ENCODE measurements at places on chromosomes 1 and 21.

DNA sequence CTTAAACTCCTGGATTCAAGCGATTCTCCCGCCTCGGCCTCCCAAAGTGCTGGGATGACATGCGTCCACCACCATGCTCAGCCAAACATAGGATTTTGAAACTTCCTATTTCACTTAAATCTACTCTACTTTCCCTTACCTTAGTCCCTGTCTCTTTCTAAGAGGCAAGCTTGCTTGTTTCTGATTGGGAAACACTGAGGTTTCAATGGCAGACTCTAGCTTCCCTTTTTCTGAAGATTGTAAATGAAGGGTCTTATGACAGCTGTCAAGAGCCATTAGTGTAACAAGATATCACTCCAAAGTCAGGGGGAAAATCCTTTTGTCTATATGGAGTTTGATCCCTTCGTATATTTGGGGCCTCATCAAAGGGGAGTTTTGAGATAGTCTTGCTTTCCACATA is 23.5 kb upstream of the LMO4 start:
- no peak for DNase-seq

- DNase-seq: no peak
Observed at GRCh38 chr1:6594977-6595740, 7.5 kb downstream of the KLHL21 start.

DNA sequence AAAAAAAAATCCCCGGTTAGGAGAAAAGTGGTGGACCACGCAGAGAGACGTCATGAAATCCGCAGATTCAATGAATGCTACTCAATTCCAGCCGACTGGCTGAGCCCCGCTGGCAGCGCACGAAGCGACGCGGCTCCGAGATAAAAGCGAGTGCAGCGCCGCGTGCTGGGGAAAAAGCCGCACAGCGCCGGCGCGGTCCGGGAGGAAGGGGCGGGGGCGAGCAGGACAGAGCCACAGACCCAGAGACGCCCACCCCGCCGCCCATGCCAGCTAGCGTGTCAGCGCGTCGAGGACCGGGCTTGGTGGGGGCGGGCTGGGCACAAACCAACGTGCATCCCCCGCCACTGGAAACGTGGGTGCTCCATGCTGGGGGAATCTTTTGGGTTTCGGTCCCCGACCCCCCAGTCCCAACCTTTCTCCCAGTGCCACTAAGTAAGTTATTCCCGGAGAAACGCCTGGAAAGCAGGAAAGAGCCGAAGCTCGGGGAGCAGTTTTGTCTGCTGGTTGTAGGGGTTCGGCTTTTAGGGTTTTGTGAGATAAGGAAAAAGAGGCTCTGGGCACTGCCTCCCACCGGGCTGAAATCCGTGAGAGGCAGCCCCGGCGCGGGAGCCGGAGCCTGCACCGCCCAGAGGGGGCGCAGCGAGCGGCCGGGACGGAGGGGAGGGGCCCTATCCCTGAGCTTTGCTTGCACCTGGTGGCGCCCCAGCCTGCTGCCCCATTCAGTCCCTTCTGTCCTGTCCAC is at the start of gene KCNJ6:
KCNJ6 (minus strand) TSS at position 148 of the 742 bp plus-strand sequence. CDS start 75,775 bp downstream, outside the sequence.
- DNase-seq: peak; percentile 21

GRCh38 chr1:62687903-62688686 is at the start of gene DOCK7:
Gene DOCK7, minus strand, starts transcription at chr1:62688386. Its CDS starts 122 bp downstream, at chr1:62688264.
- peak; percentile 64 for DNase-seq

GRCh38 chr21:31005019-31005418 is 33.3 kb downstream of the KRTAP19-8 start:
- DNase-seq: no peak

- peak; percentile 86 for DNase-seq
Observed at GRCh38 chr1:204398197-204399125, 13.2 kb downstream of the PPP1R15B start.

GRCh38 chr1:30305519-30305918 is 417.9 kb downstream of the MATN1 start:
- DNase-seq: no peak

DNA sequence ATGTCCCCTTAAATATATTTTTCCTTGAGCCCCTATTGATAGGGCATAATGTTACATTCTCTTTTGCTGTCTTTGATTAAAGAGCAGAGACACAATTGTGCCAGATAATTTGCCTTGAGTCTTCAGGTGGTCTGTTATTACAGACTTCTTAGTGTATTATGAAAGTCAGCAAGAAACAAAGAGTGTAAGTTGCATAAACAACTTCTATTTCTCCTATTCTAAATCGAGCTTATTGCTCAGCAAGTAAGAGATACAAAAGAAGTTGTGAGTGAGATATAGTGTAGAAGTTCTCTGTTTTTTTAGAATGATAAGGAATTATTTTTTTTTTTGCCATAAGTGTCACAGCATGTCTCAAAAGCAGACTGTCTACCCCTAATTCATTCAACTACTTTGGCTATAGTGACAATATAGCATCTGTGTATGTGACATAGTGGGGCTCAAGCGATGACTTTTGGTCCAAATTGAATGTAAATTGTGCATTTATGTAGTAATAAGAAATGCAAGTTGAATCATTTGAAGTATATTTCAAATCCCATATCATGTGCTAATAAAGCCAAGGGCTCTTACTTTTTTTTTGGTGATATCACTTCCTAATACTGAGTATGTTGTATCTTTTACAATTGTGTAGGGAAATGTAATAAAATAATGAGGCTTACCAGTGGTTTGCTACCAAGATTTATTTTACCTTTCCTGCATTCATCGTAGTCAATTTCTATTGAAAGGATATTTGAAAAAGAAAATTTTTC is 81.3 kb downstream of the RGL1 start:
- no peak for DNase-seq

DNA sequence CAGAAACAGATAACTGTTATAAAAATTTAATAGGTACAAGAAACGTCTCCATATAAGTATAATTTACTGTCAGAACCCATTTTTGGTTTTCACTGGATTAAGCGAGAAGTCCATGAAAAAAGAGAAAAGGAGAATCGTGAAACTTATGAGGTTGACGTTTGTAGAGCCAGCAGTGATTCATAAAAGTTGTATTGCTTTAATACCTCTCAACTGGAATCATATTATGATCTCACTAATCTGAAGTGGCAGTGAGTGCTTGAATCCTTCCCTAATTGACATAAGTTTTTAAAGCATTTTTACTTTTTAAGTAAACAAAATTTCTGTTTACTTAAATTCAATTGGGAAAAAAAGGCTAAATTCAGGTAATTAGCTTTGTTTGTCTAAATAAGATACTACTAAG is 315.3 kb downstream of the TPR start:
- DNase-seq: no peak

- no peak for DNase-seq
Observed at GRCh38 chr21:41801321-41802197, 34.7 kb upstream of the RIPK4 start.

DNA sequence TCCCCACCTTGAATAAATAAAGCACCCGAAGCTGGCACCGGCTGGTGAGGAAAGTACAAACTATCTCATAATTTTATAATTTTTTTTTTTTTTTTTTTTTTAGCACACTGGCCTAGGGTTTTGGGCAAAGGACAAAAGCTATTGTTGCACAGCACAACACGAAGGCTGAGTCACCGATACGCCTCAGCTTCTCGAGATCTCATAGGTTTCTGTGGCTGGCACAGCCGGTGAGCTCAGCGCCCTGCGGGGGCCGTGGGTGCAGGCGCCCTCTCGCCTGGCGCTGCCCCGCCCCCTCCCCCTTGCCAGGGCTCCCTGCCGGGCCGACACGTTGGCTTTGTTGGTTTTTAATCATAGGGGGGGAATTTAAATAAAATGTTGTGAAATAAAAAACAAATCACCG is 17.2 kb downstream of the CASZ1 start:
- no peak for DNase-seq

- DNase-seq: no peak
Observed at GRCh38 chr1:35210321-35211119, 17.6 kb upstream of the SFPQ start.

- DNase-seq: no peak
Observed at GRCh38 chr1:186078245-186078644, 296.8 kb downstream of the TPR start.

GRCh38 chr1:30695439-30695841 is 27.9 kb downstream of the MATN1 start:
- DNase-seq: no peak
